ENCODE measurements at places on chromosomes 11 and 22.

DNA sequence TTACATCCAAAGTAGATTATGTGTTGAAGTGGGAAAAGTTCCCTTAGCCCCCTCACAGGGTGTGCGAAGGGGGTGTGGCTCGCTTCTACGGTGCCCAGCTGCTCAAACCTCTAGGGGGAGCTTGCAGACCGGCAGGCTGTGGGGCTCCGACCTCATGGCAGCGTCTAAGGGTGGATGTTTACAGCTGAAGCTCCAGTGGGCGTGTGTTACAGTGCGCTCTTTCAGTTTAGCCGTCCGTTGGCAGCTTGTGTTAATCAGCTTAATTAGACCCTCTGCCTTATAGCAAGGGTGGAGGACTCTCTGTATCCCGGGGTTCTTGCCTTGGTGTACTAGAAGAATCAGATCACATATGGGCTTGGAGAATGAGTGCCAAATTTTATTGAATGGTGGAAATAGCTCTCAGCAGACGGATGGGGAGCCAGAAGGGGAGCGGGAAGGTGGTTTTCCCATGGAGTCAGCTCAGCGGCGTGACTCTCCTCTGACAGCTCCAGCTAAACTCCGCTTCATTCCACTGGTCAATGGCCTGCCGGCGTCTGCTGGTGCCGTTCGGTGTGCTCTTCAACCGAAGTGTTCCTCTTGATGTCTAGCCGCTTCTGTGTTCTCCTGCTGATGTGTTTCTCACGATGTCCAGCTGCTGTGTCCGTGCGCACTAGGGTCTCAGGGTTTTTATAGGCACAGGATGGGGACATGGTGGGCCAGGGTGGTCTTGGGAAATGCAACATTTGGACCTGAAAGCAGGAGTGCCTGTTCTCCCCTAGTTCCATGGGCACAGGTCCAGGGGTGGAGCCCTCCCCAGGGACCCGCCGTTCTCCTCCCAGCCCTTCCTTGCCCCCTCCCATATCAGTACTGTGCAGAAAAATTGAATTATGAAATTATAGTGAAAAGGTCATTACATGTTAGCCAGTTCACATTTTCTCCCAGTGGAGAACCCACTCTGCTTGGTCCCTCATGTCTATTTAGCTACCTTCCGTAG is 28.6 kb upstream of the OR10G7 start:
- DNase-seq, result no peak

DNA sequence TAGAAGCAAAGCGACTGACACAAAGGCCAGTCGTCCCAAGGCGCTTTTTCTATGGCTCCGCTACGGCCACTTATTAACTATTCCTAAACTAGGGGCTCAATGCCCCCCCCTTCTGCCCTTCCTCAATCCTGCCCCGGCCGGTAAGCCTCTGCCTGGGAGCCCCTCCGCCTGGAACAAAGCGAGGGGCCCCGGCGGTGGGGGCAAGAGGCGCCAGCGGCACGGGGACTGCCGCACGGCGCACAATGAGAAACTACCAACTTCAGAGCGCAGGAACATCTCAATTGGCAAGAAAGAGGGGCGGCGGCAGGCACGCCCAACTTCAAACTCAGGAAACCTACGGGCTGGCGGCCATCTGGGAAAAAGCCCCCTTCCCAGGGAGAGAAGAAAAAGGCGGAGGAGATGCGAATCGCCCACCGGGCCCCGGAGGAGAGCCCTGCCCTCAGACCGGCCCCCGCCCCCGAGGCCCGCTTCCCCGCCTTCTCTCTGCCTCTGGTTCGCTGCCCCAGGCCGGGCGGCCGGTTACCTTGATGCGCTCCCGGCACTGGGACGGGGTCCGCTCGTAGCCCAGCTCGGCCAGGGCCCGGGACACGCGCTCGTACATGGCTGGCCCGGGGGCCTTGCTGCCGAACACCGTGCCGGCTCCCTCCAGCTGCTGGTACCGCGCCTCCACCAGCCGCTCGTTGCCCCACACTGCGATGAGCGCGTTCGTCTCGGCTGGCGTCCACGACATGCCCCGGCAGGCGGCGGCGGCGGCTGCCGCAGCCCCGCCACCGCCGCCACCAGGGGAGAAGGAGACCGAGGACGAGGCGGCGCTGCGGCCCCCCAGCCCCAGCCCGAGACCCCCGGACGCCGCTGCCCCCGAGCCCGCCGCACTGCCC is 619 bp downstream of the MSANTD2 start:
- DNase-seq, result no peak

GRCh38 chr11:70352100-70352499 is 46.2 kb upstream of the CTTN start:
- DNase-seq, result no peak

DNA sequence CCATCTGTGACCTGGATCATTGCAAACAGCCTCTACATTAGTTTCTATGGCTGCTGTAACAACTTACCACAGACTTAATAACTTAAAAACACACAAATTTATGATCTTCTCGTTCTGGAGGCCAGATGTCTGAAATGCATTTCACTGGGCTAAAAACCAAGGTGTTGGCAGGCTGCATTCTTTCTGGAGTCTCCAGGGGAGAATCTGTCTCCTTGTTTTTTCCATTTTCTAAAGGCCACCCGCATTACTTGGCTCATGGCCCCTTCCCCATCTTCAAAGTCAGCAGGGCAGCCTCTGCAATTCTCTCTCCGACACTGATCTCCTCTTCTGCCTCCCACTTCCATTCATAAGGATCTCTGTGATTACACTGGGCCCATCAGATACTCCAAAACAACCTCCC is 11.6 kb downstream of the SCGB1A1 start:
- no peak for DNase-seq

DNA sequence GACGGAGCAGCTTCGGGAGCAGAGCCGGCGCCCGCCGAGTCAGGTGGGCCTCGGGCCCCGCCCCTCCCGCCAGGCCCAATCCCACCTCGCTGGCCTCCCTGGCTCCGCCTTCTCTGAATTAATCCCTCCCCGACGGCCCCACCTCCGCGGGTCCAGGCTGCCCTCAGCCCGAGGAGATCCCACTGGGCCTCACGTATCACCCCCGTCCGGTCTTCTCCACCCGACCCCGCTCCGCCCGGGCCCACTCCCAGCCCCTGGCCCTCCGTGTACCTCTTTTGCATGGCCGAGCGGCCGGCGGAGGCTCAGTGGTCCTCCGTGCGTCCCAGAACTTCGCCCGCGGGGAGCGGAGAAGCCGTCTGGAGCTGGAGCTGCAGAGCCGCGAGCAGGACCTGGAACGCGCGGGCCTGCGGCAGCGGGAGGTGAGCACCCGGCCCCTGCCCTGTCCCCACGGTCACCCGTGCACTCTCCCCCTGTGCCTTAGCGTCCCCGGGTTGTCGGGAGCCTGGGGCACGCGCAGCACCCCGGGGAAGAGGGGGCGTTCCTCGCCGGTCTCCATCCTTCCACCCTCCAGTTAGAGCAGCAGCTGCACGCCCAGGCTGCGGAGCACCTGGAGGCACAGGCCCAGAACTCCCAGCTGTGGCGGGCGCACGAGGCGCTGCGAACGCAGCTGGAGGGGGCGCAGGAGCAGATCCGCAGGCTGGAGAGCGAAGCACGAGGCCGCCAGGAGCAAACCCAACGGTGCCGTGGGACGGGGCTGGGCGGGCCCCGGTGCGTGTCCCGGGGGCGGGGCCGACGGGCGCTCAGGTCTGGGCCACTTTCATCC is 2.2 kb upstream of the CD151 start:
- no peak for DNase-seq

DNA sequence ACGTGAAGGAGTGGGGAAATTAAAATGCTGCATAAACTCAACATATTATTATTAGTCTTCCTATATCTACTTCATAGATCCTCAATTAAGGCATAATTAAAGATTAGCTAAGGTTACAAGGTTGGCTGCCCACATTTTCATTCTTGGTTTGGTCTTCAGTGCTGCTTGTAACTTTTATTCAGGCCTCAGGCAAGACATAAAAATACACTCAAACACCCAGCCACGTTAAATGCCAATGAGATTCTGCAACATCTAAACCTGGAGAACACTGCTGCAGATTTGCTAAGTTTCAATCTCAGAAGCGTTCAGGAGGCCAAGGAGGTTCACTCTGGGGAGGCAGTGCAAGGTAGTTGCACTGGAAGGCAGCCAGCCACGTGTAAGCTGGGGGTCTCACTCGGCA is 358.7 kb upstream of the NARS2 start:
- DNase-seq, result no peak

DNA sequence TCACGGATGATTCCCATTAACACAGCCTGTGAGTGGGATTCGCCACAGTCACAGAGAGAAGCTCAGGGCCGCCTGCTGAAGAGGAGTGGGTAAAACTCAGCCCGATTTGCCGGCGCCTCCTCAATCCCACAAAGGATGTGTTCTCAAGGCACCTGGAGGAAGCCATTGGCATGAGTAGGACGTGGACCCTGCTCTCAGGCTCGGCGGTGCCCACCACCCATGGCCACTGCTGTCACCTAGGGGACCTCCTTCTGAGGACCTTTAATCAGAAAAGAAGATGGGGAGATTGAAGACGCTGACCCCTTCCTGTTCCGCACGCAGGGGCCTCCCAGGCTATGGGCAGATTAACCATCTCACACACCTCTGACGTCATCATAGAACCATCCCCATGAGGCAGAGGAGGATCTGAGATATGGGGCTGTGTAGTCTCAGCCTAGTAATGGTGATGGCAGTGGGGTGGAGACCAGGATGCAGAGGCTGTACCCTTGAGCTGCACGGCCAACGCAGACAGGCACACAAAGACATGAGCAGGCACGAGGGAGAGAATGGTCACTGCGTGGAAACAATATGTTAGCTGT is 571.8 kb downstream of the BRD1 start:
- no peak for DNase-seq

- no peak for DNase-seq
These were observed 1.4 kb downstream of the OTOG start for GRCh38 chr11:17548444-17548843.

GRCh38 chr22:30127749-30128166 is 47.5 kb downstream of the HORMAD2 start:
- DNase-seq, result no peak

GRCh38 chr22:26170112-26170492 is 840 bp downstream of the SEZ6L start:
- DNase-seq, result no peak

- DNase-seq, result no peak
These were observed 3.9 kb upstream of the TEF start for GRCh38 chr22:41377846-41378245.

DNA sequence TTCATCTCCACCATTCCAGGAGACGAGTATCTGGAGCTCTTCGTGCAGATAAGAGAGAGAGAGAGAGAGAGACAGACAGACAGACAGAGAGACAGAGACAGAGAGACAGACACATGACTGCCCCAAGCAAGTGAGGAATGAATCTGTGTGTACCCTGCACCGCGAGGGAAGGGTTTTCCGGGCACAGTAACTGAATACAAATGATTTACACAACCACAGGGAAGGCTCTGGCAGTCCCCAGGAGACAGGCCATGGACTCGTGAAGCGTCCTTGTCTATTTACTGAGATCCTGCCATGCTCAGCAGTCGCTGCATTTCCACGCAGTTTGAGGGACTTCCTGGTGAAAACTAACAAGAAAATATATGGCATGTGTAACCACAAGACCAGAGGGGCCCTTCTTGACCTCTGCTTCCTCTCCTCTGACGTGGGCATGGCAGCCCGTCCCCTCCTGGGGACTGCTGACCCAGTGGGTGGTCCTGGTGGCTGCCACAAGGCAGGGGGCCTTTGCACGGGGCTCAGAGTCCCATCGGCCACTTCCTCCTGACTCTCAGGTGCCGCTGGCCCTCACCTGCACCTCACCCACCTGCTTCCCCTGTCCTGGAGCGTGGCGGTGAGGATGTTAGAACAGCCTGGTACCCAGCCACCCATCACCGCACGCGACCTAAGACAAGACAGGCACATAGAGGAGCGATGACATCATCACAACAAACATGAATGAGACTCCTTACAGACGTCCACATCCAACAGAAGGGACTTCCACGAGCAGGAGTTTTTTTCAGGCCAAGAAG is 75.9 kb downstream of the PHF21B start:
- DNase-seq, result no peak

GRCh38 chr11:35174666-35175065 is 35.7 kb downstream of the CD44 start:
- DNase-seq, result no peak

DNA sequence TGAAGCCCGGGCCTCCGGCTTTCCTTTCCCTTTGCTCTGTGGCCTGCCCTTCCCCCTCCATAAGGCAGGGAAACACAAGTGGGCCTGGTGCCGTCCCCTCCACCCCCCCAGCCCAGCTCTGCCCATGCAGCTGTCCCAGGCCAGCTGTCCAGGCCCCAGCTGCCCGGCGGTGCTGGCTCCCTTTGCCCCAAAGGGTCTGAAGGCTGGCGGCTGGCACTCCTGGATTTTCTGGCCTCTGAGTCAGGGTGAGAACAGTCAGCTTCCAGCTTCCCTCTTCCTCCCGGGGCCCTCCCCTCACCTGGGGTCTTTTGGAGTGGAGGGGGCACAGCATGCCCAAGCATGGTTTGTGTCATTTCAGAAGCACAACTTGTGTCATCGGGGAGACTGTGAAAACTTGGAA is 27.8 kb downstream of the CD82 start:
- no peak for DNase-seq

GRCh38 chr11:70423523-70424505 is 25.5 kb downstream of the CTTN start:
- no peak for DNase-seq

DNA sequence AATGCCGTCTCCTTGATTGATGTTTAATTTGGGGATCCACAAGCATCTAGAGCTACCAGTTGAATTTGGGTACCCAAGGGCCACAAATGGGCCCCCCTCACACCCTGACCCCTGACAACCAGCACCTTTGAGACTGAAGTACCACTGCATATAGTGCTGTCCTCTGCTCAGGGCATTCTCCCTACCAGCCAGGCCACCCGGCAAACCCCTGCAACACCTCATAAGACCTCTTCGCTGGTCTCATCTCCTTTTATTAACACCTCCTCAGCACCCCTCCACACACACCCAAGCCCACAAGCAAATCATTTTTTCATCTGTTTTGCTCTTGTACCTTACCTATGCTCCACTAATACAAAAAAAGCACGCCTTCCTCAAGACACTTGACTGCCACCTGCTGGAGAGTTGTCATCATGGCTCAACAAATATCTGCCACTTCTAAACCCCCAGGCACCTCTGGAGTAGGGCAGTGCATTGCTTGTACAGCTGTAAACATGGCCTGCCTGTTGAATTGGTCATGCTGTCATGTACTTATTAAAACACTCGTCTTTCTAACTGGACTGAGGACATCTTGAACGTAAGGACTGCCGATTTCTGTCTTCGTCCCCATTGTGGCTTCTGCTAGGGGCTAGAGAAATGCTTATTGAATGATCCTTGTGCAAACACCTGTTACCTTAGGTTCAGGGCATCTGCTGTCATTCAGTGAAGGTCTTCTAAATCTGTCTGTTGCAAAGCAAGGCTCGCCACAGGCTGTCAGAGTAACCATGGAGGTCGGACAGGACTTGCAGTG is 66.5 kb downstream of the BMAL1 start:
- DNase-seq, result no peak
